Endothelial cell of umbilical vein (primary cell): ENCODE measurements at places on chromosomes 2 and 18. TPM values are rescaled to one million over a fixed set of nuclear protein-coding genes. Genes with fewer than 3 reads are reported as not detected.

DNA sequence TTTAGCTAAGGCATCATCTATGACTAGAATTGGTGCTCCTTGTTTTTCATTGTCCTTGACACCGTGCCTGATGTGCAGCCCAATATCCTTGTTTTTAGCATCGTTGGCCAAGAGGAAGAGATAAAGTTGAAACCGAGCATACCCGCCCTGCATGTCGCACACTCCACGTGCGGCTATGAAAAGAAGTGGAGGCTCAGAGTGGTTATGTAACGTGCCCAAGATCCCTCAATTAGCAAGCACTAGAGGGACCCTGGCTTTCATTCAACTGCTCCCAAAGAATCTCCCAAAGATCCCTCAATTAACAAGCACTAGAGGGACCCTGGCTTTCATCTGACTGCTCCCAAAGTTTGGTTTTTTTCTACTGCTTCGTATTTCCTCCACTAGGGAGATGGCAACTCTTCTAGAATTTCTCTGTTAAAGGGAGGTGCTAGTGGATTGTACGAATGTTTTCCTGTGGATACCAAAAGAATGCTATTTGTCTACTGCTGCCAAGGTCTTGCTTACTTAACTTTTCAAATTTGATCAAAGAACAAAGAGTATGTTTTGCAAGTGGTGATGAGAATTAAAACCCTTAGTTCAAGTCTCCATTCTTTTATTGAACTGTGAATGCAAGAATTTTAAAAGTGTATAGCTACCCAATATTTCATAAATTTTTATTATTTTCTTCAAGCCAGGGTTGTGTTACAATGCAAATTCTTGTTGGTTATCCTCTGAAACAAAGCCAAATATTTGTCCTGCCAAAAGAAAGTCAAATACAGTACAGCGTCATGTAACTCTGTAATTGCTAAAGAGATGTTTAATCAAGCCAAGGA lies 92.1 kb downstream of the AOX1 start:
- DNase-seq, result peak; percentile 23
- no peak overlapping the region for H3K27ac ChIP-seq
- H3K4me1 ChIP-seq, result no peaks in the 10 kb centered on the region
- no peak overlapping the region for H3K4me3 ChIP-seq
- H3K27me3 ChIP-seq, result peaks cover 2% of the 10 kb centered on the region

- no peaks in the 10 kb centered on the region for H3K4me1 ChIP-seq
- DNase-seq, result no peak
- peaks cover 59% of the 10 kb centered on the region for H3K27me3 ChIP-seq
Observed at GRCh38 chr2:199452260-199452990, 5.3 kb downstream of the SATB2 start.

DNA sequence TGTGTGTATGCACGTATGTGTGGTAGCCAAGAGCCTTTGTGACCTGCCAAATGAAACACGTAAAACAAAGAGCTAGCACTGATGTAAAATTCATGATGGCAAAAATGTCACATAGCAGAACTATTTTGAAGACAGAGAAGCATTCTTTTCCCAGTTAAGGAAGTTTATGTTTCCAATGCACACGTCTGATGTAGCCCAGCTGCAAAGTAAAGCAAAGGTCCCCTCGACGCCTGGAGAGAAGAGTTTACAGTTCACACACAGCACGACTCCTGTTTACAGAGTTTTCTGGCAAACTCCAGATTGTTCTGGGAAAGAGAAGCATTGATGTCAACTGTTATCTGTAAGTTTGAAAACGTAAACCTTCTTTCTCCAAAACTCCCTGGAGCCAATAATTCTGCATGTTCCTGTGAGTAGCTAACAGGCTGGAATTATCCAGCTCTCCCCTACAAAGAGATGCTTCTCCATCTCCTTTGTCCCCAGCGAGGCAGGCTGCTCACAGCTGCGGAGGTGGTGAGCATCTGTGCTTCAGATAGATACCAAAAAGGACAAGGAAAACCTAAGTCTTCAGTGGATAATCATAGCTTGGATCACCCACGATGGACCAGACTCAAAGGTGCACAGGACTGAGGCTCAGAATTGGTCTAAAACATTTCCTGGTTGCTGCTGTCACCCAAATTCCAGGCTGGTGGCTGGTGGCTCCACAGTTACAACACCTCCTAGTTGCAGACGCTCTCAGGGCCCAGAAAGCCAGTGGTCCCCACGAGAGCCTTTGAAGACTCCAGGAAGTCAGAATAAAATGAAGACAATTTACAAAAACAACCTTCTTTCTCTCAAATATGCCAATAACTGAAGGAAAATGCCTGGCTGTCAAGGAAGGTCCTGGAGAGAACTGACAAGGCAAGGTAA lies 87.4 kb downstream of the COL6A3 start:
- H3K4me1 ChIP-seq, result no peaks in the 10 kb centered on the region
- no peak overlapping the region for H3K27ac ChIP-seq
- no peak overlapping the region for H3K4me3 ChIP-seq
- peaks cover 16% of the 10 kb centered on the region for H3K27me3 ChIP-seq
- peak; percentile 24 for DNase-seq
- H3K36me3 ChIP-seq, result no peaks in the 10 kb centered on the region

- no peak overlapping the region for H3K27ac ChIP-seq
- DNase-seq, result peak; percentile 19
- no peaks in the 10 kb centered on the region for H3K27me3 ChIP-seq
- H3K4me1 ChIP-seq, result peaks cover 2% of the 10 kb centered on the region
Observed at GRCh38 chr2:187213798-187214197, 234.3 kb downstream of the CALCRL start.

DNA sequence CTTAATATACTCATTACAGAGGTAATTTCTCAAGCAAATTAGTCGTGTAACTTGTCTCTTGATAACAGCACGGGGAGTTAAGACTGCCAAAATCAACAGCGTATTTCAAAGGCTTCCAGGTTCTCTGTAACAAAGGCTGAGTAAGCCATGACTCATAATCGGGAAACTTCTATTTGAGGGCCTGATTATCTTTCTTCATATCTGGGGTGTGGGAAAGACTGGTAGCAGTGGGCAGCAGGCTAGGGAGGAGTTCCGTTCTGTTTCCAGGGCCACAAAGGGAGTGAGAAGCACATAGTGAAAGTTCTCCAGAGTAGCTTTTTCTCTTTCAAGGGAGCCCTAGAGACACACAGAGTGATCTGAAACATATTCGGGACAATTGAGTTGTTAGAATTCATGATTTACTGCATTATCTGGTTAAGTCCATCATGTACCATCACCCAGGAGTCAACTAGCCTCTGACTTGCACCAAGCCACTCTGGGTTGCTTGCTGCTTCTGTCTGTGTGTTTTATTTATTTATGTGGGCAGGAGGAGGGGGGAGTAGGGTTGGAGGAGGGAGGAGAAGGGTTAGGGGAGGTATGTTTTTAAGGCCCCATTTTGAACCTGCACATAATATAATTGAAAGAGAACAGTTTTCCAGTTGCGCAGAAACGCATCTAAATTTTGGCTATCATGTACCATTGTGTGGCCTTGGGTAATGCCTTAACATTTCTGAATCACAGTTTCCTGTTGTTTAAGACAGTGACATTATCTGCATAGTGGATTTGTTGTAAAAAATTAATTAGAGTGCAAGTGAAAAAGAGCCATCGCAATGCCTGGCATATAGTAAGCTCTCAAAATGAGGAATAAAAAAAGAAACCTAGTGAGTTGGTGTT lies 80.5 kb upstream of the ITPRID2 start:
- no peak overlapping the region for H3K4me3 ChIP-seq
- peak overlapping the region; percentile 93 for H3K27ac ChIP-seq
- H3K36me3 ChIP-seq, result no peaks in the 10 kb centered on the region
- H3K4me1 ChIP-seq, result peaks cover 61% of the 10 kb centered on the region
- H3K27me3 ChIP-seq, result no peaks in the 10 kb centered on the region

DNA sequence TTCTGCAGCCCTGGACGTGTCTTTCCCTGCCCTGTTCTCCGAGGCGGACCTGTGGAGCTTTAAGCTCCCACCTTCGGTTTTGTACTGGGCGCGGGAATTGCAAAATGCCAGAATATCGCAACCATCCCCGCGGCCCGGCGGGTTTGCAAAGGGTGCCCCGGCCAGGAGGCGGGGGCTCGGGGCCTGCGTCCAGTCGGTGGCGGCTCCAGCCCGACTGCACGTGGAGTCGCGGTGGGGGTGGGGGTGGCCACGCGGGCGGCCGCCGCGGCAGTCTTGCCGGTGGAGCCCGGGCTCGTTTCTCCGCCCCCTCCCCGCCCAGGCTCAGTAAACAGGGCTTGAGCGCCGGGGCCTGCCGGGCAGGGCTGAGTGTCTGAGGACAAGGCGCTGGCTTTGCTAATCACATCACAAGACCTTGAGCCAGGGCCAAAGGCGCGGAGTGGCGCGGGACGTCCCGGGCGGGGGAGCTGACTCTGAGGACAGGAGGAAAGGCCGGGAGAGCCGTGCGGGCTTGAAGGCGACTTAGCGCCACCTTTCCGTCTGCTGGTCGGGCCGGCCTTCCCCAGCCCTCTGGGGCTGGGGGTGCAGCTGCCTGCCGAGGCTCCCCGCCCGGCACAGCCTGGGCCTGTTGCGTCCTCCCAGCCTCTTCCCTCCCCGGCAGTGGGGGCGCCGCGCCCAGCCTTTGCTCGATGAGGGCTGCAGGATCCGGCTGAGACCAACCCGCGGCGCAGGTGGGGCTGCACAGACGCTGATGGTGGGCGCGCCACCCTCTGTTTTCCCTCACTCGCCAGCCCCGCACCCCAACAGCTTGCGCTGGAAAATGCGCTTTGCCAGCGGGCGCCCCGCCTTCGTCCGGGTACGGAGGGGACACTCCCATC lies 786 bp upstream of the ZFP36L2 start:
- peaks cover 25% of the 10 kb centered on the region for H3K4me1 ChIP-seq
- peaks cover 6% of the 10 kb centered on the region for H3K36me3 ChIP-seq
- peak overlapping the region; percentile 32 for H3K4me3 ChIP-seq
- no peaks in the 10 kb centered on the region for H3K27me3 ChIP-seq
- peak overlapping the region; percentile 55 for H3K27ac ChIP-seq

- no peaks in the 10 kb centered on the region for H3K27me3 ChIP-seq
- peak overlapping the region; percentile 12 for H3K4me3 ChIP-seq
- H3K4me1 ChIP-seq, result peaks cover 27% of the 10 kb centered on the region
- H3K27ac ChIP-seq, result peak overlapping the region; percentile 61
- H3K36me3 ChIP-seq, result peaks cover 2% of the 10 kb centered on the region
Observed at GRCh38 chr2:20444993-20445910, 1.6 kb upstream of the RHOB start.

DNA sequence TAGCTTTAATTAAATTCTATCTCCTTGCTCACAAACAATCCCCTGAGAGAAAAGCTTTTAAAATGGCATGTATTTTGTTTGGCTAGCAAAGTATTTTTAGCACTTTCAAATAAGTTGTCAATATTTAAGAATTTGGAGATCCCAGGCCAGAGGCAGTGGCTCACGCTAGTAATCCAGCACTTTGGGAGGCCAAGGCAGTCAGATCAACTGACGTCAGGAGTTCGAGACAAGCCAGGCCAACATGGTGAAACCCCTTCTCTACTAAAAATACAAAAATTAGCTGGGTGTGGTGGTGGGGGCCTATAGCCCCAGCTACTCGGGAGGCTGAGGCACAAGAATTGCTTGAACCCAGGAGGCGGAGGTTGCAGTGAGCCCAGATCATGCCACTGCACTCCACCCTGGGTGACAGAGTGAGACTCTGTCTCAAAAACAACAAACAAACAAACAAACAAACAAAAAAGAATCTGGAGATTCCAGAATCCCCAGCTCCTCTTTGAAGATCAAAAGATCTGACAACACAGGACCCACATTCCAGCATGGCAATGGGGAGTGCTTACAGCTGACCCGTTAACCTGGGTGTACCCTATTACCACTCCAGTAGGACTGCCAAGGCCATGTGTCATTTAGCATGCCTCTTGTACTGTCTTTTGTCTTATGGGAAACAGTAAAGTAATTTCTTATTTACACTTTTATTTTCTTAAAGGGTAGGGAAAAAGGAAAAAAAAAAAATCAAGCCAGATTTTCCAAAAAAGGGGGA lies 21.9 kb downstream of the SLC40A1 start:
- no peak for DNase-seq
- no peaks in the 10 kb centered on the region for H3K36me3 ChIP-seq
- no peak overlapping the region for H3K27ac ChIP-seq
- no peak overlapping the region for H3K4me3 ChIP-seq
- H3K4me1 ChIP-seq, result peaks cover 9% of the 10 kb centered on the region
- H3K27me3 ChIP-seq, result no peaks in the 10 kb centered on the region

Gene MSTN
- 0.04 and 0.05 TPM in 2 replicates for polyA plus RNA-seq

Gene ABCB11
- polyA plus RNA-seq, result 0.16 and 0.22 TPM in 2 replicates

Gene IL37
- polyA plus RNA-seq, result not detected in 2 replicates

Gene RAX
- polyA plus RNA-seq, result not detected in 2 replicates

Gene DLX1
- polyA plus RNA-seq, result 0.12 and 0.14 TPM in 2 replicates

Gene CYP27C1
- not detected in 2 replicates for polyA plus RNA-seq

Gene LOXL3
- 1.1 and 1.3 TPM in 2 replicates for polyA plus RNA-seq

Gene LTBP1
- 40.9 and 57.4 TPM in 2 replicates for polyA plus RNA-seq
